ENCODE measurements at places on chromosomes 4 and X.

DNA sequence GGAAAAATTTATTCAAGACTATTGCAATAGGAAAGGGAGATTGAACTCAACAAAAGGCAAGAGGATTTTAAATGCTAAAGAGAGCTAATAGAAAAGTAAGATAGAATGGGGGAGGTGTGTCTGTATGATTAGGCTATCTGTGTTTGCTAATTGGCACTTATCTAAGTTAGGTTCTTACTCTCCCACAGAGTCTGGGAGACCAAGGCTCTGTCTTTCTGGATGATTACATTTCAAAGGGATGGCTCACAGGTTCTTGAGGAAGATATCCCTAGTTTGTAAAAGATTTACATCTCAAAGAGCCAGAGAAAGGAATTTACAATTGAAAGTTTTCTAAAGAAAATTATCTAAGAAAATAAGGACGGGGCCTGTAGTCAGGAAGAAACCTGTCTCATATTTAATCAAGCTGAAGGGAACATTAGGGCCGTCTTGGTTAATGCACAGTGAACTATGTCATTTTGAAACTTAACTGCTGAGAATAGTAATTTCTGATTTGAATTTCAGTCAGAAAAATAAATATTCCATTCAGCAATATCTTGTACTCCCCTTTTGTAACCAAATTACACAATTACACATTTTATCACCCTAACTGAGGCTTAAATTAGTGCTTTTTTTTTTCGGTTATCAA, 75.8 kb downstream of the MAGEB10 start:
- no peak for DNase-seq

DNA sequence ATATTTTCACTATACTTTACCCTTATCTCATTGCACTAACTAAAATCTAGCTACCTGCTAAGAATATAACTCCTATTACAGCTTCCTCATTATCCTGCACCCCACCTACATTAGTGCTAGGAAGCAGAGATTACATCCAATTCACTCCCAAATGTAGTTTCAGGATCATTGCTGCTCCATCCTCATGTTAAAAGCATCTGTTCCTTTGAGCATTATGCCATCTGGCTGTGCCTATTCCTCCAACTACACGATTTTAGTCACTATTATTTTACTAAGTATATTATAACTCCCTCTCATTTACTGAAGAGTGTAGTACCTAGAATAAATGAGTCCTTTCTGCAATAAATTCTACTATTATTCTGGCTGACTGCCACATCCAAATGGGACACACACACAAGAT, 1586.9 kb downstream of the TECRL start:
- DNase-seq = peak; percentile 7

DNA sequence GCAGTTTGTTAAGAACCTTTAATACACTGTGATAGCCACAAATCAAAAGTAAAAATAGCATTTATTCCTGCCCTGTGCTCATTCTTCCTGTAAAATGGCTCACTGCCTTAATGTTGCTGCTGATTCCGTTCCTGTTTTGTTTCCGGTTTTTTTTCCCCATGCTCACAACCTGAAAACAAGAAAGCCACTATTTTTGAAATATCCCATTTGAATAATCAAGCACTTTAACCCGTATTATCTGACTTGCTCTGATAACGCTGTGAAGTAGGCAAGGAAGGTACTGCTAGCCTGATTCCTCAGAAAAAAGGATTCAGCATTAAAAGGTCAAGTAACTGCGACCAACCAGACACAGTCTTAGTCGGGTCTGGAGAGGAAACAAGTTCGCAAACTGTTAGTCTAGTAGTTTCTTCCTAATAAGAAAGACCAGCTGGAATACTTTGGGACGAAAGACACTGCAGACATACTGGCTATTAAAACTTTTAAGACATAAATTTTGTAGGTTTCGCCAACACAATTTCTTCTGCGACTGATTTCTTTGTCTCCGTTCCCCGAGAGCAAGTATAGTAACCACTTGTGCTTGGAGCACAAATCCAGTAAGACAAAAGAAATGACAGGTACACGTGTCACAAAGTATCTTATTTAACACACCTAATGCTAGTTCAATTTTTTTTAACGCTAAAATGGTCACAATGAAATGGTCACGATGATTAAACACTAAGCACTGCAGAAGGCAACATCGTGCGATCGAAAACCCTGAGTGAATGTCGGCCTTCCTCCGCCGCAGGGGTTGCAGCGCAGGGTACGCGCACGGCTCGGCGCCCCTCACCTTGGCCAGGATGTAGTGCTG, 802 bp downstream of the COX18 start:
- DNase-seq = no peak

DNA sequence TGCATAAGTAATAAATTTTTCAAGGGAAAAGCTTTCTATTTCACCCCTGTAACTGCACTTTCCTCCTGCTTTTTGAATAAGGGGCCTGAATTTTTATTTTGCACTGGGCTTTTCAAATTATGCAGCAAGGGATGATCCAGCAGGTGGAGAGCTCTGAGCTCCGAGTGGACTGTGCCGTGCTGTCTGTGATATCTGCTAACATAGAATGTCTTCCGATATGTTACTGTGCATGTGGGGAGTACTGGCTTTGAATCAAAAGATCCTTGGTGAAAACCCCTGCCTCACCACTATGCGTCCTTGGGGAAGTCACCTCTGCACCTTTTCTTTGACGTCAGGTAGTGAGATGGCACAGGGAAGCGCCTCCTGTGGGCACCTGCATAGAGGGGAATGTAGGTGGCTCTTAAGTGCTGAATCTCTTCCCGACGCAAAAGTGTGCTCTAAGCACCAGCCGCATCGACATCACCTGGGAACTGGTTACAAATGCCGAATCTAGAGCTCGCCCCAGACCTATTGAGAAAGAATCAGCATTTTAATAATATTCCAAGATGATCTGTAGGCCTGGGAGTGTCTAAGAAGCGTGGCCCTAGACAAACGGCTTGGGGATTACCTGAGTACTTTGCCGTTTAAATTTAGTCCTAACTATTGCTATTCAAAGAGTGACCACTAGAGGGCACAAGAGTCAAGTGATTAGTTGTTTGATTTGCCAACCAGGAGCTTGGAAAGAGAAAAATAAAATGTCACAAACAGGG, 19.2 kb upstream of the WFS1 start:
- DNase-seq = peak; percentile 87

DNA sequence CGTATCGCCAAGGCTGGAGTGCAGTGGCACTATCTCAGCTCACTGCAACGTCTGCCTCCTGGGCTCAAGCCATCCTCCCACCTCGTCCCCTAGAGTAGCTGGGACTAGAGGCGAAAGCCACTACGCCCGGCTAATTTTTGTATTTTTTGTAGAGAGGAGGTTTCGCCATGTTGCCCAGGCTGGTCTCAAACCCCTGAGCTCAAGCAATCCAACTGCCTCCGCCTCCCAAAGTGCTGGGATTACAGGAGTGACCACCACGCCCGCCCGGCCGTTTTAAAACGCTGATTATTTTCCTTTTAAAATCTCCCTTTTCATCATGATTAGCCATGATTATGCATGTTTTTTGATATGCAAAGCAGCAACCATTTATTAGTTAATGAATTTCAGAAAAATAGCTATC, 2.2 kb downstream of the N4BP2 start:
- DNase-seq = no peak

DNA sequence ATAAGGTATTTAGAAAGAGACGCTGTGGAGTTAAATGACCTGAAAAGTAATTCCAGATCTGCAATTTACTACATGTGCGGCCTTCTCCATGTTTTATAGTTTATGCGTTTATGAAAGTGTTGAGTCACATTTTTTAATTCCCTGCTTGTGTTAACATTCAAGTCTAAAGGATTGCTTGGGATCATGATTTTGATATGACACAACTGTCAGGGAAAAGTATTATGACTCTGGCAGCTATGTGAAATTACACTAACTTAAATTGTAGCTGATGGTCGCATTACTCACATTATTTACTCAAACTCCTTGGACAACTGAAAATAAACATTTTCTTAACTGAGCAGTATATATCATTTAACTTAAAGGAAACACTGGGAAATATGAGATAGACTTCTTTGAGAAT, 14.3 kb upstream of the GABRB1 start:
- no peak for DNase-seq

DNA sequence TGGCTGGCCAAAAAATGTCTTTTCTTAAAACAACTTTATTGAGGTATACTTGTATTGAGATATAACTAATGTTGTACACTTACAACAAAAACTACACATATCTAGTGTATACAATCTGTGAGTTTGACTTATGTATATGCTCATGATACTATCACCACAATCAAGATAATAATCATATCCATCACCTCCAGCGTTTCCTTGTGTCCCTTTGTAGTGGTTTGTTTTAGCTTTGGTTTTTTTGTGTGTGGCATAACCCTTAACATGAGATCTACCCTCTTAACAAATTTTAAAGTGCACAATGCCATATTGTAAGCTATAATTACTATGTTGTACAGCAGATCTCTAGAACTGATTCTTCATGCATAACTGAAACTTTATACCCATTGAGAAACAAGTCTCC, 13.4 kb upstream of the PCSK1N start:
- no peak for DNase-seq

- DNase-seq = no peak
Observed at GRCh38 chrX:134431894-134432293, 28.1 kb upstream of the HPRT1 start.

DNA sequence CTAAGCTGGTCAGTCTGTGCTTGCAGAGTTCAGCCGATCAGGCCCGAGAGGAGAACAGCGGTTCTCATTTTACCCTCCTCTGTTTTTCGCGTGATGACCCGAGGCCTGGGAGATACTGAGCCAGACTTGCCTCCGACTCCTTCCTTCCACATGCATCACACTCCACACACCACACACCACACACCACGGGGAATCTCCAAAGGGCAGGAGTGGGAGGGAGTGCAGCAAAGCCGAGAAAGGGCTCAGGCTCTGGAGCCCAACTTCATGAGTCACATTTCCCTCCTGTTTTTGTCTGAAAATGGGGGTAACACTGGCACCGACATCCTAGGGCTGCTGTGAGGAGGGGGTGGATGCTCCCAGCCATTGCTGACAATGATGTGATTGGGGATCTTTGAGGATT, 38.9 kb downstream of the TKTL1 start:
- DNase-seq = no peak

- DNase-seq = no peak
Observed at GRCh38 chrX:30577362-30577991, at the start of gene TASL. TSS of gene TASL (minus strand) at chrX:30577766. CDS start at chrX:30560355, 17,411 bp downstream.

GRCh38 chrX:13694359-13694758, 5.4 kb downstream of the RAB9A start:
- no peak for DNase-seq

GRCh38 chr4:164379694-164380093, 374.2 kb upstream of the SMIM31 start:
- no peak for DNase-seq

DNA sequence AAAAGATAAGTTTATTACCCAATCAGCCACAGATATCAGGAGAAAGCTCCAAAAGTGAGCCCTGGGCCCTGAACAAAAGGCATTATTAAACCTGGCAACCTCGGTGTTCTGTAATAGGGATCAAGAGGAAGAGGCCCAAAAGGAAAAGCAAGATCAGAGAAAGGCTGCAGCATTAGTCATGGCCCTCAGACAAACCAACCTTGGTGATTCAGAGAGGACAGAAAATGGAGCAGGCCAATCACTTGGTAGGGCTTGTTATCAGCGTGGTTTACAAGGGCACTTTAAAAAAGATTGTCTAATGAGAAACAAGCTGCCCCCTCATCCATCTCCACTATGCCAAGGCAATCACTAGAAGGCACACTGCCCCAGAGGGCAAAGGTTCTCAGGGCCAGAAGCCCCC, 75.7 kb downstream of the AGTR2 start:
- DNase-seq = no peak

DNA sequence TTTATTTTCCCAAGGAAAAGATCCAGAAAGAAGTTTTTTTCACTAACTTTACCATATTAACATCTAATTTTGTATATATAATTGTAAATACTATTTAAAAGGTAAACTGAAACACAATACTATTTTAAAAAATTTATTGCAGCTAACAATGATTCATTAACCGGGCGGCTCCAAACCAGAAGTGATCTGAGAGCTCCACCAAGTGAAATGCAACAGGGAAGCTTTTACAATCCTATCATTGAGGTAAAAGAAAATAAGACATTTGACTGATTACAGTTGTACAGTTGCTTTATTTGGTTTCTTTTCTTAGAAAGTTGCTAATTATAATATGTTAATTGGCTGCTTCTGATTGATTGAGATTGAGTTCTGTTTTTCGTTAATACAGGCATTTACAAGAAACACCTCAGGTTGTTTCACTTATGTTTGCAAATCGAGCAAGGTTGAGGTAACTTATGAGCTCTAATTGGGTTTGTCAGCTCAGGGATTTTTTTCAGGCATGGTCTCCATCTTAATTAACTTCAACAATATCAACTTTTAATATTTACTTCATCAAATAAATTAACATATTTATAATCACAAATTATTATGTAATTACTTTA, 220.2 kb upstream of the UGT8 start:
- no peak for DNase-seq

DNA sequence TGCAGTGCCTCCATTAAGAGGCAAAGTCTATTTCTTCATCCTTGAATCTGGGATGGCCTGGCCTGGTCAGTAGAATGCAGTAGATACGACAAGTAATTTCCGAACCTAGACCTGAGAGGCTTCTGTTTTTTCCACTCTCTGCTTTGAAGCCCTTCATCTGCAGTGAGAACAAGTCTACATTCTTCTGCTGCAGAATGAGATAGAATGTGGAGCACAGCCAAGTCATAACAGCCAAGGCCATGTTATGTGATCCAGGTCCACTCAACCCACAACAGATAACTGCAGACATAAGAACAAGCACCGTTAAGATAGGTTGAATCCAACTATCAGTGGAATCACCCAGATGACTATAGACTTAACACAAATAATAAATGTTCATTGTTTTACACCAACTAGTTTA, 1297.7 kb downstream of the C4orf33 start:
- DNase-seq = no peak

DNA sequence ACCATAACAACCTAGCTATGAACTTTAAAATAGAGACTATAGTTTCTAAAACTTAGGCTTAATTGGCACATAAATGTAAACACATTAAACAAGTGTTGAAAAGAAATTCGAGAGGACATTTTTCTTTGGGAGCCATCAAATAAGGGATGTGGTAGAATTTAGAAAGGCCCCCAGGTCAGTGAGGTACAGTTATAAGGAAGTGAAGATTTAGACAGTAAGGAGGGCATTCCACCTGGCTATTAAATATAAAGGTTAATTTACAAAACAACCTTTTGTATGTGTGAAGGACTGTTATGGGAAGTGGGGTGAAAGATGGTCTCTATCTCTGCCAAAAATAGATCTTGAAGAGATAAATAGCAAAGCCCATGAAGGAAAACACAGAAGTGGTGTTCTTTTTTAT, 83.9 kb downstream of the AFF1 start:
- DNase-seq = no peak

- no peak for DNase-seq
Observed at GRCh38 chr4:108031427-108032083, 41.9 kb downstream of the HADH start.
